Head of caudate nucleus (tissue), 42 donors: ENCODE measurements at places on chromosomes 12 and 14.
A peak's percentile ranks its signal among the peaks of the same experiment; 100 is the strongest.

GRCh38 chr12:94710933-94711332 lies 60.6 kb upstream of the TMCC3 start:
- DNase-seq, result peak; percentile 20

- DNase-seq, result no peak
Observed at GRCh38 chr12:3631272-3631637, 121.7 kb downstream of the CRACR2A start.

GRCh38 chr12:27549236-27549800 lies 25.3 kb downstream of the PPFIBP1 start:
- DNase-seq, result no peak

DNA sequence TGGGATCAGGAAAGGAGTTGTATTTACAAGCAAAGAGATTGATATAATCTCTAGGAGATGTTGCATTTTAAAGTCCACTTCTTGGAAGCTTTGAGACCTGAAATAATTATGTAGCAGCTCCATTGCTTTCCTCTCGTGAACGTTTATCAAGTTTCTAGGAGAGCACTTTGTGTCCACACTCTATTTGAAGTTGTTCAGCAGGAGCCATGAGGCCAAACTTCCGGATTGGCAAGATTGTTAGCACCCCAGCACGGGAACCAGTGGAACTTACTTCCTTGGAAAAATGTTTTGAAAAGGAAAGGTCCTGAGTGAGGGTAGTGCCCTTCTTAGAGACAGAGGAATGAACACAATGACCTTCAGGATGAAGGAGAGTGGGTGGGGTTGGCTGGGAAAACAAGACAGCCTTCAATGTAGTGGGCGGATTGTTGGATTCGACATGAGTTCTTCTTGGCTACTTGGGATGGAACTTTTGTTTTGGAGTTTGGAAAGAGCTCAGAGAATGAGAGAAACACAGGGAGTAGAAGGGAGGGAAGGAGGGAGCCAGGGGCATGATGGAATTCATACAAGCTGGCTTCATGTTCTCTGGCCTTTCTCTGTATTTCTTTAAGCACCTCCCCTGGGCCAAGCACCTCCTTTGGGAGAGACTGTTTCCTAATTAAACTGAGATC lies 23.8 kb upstream of the CISTR start:
- DNase-seq, result no peak

DNA sequence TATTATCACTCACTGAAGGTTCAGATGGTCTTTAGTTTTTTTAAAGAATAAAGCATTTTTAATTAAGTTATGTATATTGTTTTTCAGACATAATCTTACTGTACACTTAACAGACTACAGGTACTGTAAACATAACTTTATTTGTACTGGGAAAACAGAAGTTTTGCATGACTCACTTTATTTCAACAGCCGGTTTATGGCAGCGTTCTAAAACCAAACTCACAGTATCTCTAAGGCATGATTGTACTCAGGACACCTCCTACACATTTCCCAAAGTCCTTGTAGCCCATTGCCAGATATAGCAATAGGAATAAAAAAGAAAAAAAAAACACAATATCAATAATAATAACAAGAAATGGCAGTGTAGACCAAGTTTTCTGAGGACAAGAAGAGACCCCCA lies 1341.4 kb downstream of the FSCB start:
- no peak for DNase-seq

- no peak for DNase-seq
Observed at GRCh38 chr14:99937475-99938244, 127.6 kb upstream of the EVL start.

DNA sequence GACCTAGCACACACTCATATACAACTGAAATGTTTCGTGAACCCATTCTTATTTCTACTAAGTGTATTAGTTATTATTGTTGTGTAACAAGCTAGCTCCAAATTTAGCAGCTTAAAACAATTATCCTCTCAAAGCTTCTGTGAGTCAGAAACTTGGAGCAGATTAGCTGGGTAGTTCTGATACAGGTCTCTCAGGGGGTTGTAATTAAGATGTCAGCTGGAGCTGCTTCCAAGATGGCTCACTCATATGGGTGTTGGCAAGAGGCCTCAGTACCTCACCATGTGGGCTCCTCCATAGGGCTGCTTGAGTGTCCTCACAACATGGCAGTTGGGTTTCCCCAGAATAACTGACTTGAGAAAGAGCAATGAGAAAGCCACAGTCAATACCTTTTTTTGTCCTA lies 9.8 kb downstream of the GPR135 start:
- no peak for DNase-seq

DNA sequence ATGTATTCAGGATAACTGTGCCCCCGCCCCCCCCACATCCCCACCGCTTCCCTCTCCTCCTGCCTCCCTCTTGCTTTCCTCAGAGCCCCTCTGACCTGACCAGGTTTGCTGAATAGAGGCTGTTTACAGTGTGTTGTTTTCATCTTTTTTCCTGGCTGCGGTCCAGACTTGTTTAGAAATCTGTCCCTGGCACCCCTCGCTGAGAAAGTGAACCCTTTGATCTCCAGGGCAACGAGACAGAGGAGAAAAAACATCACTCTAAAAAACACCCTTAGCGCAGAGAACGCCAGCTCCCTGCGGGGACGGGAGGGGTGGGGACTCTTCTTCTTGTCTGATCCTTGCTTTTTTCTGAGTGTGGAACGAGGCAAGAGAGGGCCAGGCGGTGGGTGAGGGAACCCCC lies 22.5 kb downstream of the SDS start:
- no peak for DNase-seq

DNA sequence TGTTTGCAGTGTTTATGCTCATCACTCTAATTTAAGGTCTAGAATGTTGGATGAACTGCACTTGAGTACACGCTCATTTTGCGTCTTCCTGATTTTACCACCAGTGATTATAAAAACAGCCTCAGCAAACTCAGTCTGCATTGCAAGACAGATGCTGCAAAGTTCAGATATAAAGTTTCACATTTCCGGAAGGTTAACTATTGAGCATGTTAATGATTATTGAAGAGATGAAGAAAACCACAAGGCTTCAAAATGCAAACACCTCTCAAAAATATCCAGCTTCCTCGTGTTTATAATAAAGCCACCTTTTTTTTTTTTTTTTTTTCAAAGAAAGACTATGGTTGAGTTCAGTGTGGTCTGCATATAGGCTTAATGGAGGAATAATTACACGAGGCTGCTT lies 92.1 kb upstream of the BMP4 start:
- DNase-seq, result no peak

DNA sequence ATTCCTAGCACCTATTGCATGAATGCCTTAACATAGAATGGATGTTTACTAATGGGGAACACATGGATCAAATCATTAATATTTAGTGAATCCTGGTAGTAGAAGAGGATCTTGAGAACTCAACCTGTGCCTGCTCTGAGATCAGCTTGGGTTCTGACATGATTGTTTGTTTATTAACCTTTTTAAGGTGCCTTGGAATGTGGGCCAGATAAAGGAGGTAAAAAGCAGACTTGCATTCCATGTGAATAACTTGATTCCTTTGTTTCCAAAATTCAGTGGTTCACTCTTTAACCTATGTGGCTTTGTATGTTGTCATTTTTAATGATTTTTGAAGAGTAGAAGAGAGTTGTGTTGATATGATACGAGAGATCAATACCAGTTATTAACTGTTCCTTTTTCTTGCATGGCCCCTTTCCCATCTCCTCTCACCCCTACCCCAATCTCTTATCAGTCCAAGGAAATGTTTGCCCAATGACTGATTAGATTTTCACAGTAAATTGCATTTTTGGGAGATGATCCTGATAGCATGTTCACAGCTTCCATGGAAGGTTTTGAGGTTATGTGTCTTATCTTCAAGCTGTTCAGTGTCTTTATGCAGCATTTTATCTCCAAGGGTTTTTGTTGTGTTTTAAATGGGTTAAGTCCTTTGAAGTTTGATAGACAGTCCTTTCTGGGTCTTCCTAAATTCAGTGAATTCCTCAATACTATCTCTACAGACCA lies 193.7 kb upstream of the FRMD6 start:
- no peak for DNase-seq

GRCh38 chr14:91142214-91142668 lies 28.4 kb downstream of the DGLUCY start:
- DNase-seq, result no peak

- peak; percentile 87 for DNase-seq
Observed at GRCh38 chr14:89701211-89702043, 253.1 kb downstream of the EFCAB11 start.

GRCh38 chr12:33116284-33116683 lies 219.7 kb upstream of the PKP2 start:
- DNase-seq, result no peak

DNA sequence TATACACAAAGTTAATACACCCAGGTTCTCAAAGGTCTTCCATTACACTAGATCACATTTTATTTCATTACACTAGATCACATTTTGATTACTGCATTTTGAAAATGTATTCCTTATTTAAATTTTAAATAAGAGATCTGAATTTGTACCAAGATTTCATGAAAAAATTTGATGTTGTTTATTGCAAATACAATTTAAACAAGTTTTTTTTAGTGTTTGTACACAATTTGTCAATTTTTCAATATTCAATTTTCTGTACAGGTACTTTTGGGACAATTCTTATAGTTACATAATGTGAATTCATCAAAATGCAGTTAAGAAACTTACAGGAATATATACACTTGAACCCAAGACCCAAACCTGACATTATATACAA lies 14.3 kb downstream of the SLC38A2 start:
- no peak for DNase-seq

GRCh38 chr12:12614342-12614741 lies 2.7 kb downstream of the CREBL2 start:
- DNase-seq, result no peak

DNA sequence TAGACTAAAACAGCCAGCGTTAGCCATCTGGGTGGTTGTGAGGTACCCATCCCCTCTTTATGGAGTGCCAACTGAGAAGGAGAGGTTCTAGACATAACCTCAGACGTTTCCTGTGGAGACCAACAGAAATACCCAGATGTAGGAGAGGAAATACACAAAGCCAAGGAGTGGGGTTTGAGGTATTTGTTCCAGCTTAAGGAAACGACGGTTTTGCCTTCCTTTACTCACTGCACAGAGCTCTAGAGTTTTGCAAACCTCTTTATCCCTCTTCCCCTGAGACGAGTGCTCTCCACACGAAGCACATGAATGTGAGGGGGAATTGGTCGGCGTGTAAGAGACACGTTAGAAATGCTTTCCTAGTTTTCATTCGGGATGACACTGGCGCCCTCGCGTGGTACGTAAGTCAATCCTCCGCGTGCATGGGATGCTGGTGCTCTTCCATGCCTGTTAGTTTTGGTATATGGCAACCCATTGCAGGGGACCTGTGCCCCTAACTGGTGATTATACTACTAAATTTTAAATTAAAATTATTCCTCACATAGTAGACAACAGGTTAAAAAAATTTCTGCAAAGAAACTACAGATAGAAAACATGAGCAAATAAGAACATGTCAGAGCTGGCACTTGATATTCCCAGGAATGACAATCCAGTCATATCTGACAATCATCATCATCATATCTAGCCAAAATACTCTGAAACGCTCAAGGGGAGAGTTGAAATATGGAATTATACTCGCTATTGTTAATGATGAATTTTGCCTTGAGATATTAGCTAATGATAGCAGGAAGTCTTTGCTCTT lies 121.7 kb downstream of the PPM1H start:
- peak; percentile 77 for DNase-seq

DNA sequence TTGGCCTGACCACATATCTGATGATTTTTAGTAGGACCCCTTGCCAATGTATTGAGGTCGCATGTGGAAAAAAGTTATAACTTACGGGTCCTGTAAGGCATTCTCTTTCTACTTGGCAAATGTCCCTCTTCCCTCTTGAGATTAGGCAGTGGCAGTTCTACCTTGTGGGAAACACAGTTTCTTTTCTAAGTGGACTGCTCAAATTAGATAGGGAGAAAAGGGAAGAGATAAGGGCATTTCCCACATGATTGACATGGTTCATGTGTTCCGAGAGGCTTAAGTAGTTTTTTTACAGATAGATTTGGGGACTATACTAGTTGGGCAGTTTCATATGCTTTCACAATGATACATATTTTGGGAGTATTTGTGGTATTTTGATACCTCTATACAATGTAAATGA lies 154.7 kb downstream of the FBXL14 start:
- no peak for DNase-seq

DNA sequence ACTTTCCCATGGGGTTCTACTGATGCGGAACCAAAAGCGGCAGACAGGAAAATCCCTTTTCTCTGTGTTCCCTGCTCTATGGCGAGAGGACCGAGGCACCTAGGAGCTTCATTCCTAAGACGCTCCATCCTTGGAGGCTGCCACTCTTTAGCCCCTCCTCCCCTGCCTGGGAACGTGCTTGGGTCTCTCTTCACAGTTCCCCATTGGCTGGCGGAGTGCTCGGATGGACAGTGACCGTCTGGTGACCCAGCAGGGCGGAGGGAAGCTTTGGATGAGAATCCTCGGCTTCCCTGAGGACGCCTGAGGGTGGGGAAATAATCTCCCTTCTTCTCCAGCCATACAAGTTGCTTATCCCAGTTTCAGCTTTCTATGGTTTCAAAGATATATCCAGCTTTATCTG lies 37.3 kb downstream of the KCNA5 start:
- no peak for DNase-seq

- DNase-seq, result peak; percentile 8
Observed at GRCh38 chr12:126784328-126784921, 1482.5 kb upstream of the TMEM132C start.
